ENCODE measurements at places on chromosomes 11 and 22.

DNA sequence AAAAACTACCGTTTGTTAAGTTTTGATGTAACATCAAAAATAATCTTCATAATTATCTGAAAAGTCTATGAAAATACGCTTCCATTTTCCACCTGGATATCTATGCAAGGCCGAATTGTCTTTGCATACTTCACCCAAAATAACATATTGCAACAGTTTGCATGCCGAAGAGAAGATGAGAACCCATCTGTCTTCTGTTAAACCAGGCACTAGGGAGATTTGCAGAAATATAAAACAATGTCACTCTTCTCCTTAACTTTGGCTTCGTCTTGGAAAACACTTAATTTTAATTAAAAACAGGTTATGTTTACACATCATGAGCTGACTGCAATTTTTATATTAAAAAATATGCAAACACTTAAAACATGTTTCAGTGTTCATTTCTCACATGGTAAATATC, 1325.8 kb downstream of the TBC1D22A start:
- DNase-seq: no peak

DNA sequence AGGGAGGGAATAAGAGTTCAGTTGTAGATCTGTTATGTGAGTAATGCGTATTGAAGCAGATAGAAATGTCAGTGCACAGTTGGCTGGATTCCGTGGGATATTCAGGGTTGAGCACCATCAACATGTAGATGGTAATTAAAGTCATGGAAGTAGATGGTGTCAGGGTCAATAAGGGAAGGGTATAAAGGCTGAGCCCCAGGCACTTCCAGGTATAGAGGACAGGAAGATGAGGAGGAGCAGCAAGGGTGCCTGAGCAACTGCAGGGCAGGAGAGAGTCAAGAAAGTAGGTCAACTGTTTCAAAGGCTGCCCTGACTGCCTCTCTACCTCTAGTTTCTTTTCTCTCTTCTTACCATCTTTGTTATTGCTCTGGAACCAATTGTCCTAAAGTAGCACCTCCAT, 85.9 kb downstream of the MICAL2 start:
- DNase-seq: no peak

GRCh38 chr11:120178561-120179056, 32.2 kb upstream of the OAF start:
- DNase-seq: no peak

- DNase-seq: peak; percentile 90
Measured at GRCh38 chr22:49046546-49047361, 780.9 kb downstream of the BRD1 start.
